ENCODE measurements at places on chromosomes 13 and 19. TPM values are rescaled to one million over a fixed set of nuclear protein-coding genes. Genes with fewer than 3 reads are reported as not detected.

ATP1A3 gene
- total RNA-seq = 2.7 TPM

CGB5 gene
- not detected for total RNA-seq

ZNF221 gene
- total RNA-seq = 2.9 TPM

SIGLEC11 gene
- not detected for total RNA-seq

MEF2B gene
- total RNA-seq = 3.1 TPM

ELSPBP1 gene
- total RNA-seq = not detected

PSG7 gene
- not detected for total RNA-seq

LRRC63 gene
- total RNA-seq = 0.75 TPM

SIAH3 gene
- total RNA-seq = 1.5 TPM

GRK1 gene
- not detected for total RNA-seq

EFNB2 gene
- 0.25 TPM for total RNA-seq

DNA sequence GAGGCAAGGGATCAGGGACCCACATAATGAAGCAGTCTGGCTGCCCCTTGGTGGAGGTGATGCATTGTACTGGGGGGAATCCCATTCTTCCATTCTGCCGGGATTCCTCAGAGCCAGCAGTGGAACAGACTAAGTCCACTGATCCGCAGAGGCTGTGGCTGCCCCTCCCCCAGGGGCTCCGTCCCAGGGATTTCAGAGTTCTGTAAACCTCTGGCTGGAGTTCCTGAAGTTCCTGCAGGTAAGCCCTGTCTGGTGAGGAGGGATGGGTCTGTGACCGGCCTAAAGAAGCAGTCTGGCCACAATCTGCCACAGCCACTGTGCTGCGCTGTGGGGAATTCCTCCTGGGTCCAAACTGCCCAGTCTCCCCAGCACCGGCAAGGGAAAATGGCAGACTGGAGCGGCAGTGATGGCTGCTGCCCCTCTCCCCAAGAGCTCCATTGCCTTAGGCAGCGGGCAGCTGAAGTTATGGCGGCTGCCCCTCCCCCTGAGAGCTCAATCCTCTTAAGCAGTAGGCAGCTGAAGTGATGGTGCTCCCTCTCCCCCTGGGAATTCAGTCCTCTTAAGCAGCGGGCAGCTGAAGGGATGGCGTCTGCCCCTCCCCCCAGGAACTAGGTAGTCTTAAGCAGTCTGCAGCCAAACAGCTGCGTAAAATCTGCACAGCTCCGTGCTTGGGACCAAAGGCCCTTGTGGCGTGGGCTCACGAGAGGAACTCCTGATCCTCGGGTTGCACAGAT, 155.7 kb downstream of the PCDH17 start:
- no peak for DNase-seq

- no peak for DNase-seq
Observed at GRCh38 chr19:49954092-49954829, 6.7 kb downstream of the SIGLEC11 start.

- DNase-seq = no peak
Observed at GRCh38 chr13:39881887-39882286, 226.4 kb downstream of the COG6 start.

GRCh38 chr13:80164462-80164861, 176.5 kb downstream of the SPRY2 start:
- DNase-seq = no peak

- no peak for DNase-seq
Observed at GRCh38 chr13:46296115-46296822, 84.5 kb downstream of the LRRC63 start.

- DNase-seq = no peak
Observed at GRCh38 chr13:86907156-86907555, 764.0 kb upstream of the SLITRK5 start.

DNA sequence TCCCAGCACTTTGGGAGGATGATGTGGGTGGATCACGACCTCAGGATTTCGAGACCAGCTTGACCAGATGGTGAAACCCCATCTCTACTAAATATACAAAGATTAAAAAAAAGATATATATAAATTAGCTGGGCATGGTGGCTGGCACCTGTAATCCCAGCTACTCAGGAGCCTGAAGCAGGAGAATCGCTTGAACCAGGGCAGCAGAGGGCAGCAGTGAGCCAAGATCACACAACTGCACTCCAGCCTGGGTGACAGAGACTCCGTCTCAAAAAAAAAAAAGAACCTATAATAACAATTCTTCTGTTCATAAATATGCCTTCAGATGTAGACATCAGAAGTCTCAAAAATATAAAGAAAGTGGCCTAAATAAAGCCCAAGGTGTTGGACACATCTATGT, 7.6 kb downstream of the ZNF737 start:
- DNase-seq = no peak

DNA sequence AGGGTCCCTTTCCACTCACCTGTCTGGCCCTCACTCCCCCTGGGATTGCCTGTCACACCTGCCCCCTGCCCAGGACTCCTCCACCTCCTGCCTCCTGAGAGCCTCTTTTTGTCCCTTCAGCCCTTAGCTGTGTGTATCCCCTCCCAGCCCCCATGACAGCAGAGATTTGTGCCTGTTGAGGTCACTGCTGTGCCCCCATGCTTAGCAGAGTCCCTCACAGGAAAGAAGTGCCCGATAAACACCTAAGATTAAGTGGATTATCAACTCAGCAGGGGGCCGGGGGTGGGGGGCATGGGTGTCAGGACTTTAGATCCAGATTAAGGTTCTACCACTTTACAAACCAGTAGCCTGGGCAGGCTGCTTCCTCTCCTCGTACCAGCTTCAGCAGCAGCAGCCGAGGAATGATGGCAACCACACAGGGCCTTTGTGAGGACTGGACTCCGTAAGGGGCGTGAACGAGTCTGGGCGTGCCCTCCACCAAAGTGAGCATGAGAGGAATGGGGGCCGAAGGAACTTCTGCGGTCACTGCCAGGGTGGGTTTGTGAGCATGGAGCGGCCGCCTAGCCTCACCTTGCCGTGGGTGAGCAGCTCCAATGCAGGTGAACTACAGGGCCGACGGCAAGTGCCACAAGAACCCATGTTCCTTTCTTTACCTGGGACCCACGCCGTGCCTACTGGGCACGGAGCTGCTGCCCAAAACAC, 36.1 kb downstream of the ZNF787 start:
- DNase-seq = no peak

DNA sequence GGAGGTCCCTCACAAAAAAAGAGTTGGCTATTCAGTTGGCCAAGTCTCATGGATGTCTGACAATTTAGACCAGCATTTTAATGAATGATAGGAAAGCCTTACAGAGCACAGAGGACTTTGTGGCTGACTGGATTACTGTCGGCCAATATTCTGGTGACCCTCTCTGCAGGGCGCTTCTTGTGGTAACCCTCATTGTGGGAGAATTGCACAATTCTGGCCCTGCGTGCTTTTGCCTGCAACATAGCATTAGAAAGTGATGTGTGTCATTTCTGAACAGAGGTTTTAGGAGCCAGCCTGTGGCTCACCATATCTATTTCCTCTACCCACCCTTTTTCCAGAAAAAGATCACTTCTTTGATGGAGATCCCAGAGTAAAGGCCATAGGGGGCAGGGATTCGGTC, 71.4 kb downstream of the EFNB2 start:
- DNase-seq = no peak

- no peak for DNase-seq
Observed at GRCh38 chr19:43778651-43779050, 2.1 kb downstream of the KCNN4 start.

DNA sequence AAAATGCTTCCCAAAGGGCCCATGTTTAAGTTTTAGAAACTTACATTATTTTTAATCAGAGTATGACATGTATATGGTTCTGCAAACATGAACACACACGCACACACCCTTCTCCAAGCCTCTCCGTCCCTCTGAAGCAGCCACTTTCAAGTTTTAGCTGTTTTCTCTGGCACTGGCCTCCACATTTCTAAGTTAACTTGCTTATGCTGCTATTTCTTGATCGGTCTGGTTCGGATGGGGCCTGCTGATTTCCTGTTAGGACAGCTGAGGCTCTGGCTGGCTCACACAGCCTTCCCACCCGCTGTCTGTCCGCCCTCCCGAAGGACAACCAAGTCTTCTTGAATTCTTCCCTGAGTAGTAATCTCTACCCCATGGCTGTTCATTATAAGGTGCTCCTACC, 4.4 kb downstream of the SPC24 start:
- no peak for DNase-seq

DNA sequence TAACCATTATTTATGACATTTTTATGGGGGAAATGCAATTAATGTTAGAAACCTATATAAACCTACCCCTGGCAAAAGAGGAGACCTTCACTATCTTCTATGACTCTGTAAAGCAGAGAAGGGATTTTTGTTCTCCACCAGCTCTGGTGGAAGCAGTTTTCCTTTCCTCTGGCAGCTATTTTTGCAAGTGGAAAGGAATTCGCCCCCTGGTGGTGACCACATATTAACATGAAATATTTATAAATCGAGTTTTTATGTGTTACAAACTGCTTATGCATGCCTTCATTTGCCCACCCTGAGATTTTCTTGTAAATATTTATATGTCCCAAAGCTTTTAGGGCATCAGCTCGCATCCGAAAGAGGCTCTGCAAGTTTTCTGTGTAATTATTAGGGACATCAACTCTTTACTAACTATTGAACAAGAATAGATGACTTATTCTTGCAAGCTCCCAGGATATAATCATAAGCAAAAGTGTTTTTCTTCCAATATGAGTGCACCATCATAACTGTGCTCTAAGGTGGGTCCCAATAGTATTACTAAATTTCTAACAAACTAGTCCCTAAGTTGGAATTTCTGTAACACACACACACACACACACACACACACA, 62.4 kb downstream of the SERTM1 start:
- DNase-seq = peak; percentile 10

GRCh38 chr13:71695662-71696061, 171.3 kb downstream of the DACH1 start:
- no peak for DNase-seq

DNA sequence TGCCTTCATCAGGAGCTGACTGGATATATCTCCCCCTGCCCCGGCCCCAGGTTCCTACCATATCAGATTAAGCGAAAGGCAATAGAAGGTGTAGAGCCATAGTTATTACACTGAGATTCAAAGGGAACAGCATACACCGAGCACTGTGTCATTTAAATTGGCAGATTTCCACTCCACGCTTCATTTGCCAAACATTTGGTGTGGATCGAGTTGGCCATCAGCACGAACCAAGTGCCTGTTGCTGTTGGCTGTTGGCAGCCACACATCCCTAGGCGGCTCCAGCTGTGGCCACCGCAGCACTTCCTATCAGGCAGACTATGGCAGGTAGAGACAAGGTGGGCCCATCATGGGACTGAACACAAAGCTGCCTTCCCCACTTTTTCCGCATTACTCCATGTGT, 115.8 kb downstream of the CCNA1 start:
- DNase-seq = no peak

DNA sequence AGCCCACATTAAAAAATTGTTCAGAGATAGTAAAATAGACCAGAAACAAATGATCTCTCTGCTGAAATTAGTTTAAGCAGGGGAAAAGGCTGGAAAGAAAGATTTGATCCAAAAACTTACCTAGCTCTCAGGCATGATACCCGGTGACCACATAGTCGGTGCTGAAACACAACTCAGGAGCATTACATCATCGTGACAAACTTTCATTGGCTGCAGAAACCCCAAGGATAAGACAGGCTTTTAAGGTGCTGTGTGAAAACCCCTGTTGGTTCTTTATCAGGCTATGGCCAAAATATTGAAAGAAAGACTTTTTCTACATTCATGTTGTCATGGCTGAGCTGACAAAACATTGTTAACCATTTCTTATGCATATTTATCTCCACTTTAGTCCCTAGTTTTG, 171.7 kb upstream of the KLF12 start:
- peak; percentile 41 for DNase-seq

GRCh38 chr13:95679722-95680121, 2.8 kb downstream of the DNAJC3 start:
- no peak for DNase-seq

DNA sequence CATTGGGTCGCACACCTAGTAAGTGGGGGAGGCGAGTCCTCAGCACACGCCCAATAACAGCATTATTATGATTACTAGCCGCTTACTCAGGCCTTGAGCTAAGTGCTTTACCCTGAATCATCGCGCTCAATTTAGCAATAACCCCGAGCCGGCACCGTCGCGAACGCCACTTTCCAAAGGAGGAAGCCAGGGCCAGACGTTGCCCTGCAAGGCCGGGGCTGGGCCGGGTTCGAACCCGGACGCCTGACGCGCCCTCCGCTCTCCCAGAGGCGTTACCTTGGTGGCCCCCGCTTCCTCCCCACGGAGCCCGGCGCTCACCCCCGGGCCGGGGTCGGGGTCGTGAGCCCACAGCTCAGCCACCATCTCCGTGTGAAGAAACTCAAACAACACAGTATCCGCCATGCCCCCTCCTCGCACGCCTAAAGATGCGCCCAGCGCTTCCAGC, at the start of gene TRAPPC6A:
TRAPPC6A (minus strand) TSS at position 421 of the 445 bp plus-strand sequence; CDS start at position 402, 19 bp downstream.
- no peak for DNase-seq

DNA sequence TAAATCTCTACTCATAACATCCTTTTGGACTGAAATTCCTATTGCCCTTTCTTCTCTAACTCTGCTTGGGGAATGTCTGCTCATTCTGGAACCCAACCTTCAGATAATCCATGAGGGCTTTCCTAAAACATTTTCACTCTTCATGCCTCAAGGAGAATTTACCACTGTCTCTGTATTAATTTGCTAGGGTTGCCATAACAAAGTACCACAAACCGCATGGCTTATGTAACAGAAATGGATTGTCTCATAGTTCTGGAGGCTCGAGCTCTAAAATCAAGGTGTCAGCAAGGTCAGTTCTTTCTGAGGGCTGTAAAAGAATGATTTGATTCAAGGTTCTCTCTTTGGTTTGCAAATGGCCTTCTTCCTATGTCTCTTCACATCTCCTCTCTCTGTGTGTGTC, 209.7 kb downstream of the LACC1 start:
- DNase-seq = peak; percentile 8

GRCh38 chr13:91401920-91402319, 3.5 kb downstream of the GPC5 start:
- DNase-seq = no peak

GRCh38 chr19:39917561-39918182, 16.8 kb downstream of the FCGBP start:
- DNase-seq = no peak

Measured in CD4-positive, alpha-beta memory T cell (primary cell).